ENCODE measurements at places on chromosomes 6 and 20.

DNA sequence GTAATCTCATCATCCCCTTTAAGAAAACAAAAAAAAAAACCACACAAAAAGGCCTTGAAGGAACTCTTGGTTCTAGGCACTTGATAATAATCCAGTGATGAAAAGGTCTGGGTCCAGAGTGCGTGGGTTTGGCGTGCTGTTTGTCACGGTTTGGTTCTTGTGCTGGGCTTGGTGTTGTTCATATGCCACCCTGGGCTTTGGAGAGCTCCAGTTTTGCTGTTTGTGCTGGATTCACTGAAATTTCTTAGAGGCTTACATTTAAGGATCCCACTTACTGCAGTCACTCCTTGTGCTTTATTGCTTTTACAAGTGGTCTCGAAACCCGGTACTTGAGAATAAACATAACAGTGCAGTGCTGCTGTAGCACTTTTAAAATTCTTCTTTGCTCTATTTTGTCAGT is 68.8 kb upstream of the XRN2 start:
- DNase-seq, result no peak

GRCh38 chr6:137309078-137309762 is 90.0 kb upstream of the IFNGR1 start:
- DNase-seq, result peak; percentile 43

GRCh38 chr6:42179945-42180313 is 6.8 kb downstream of the GUCA1A start:
- DNase-seq, result no peak

- no peak for DNase-seq
Observed at GRCh38 chr6:91042656-91043055, 455.8 kb upstream of the MAP3K7 start.

- no peak for DNase-seq
Observed at GRCh38 chr6:132167929-132168892, 217.0 kb upstream of the CCN2 start.

DNA sequence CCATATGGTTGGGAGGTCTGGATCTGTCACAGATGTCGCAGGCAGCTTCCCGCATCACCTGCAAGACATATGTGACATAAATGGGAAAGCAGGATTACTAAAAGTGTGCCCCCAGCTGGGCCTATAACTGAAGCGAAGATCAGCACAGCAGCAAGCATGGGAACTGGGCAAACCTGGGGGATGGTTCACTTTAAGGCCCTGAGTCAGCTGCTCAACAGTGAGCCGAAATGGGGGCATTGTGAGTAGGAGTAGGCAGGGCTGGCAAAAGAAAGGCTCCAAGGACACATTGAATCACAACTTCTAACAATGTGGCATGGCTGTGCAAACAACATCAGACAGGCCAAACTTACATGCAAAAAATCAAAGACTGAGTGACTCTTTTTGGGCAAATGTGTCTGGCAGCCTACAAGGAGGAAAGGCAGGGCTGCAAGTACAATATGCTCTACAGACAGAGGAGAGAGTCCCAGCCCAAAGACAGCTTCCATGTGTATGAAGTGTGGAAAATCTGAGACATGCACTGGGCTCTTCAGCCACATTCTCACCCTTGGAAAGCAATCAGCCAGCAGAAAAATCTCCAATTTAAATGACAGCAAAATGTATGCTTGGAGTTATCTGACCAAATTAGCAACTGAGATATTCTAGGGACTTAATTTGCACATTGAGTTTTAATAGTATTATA is 531.0 kb upstream of the MMS22L start:
- no peak for DNase-seq

DNA sequence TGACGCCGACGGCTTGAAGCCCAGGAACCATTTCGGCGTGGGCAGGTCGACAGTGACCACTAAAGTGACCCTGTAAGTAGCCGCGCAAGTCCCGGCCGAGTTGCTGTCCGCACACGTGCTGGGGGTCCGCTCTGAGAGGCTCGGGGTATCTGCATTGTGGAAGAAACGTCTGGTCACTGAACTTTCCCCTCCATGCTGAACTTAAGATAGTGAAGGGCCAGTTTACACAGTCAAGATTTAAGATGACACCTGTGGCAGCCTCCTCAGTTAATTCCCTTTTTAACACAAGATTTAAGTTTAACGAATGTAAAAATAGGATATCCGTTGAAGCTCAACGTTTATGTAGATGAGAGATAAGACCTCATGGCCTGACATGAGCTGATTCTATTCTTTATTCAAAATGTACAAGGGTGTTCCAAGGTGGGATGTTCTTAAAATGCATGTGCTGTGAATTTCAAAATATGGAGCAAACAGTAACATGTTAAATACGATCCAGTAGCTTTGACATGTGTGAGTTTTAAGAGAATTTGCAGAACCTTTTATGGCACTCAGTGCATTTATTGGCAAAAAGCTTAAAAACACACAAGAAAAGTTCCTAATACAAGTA is 116.2 kb downstream of the RTN4IP1 start:
- no peak for DNase-seq

DNA sequence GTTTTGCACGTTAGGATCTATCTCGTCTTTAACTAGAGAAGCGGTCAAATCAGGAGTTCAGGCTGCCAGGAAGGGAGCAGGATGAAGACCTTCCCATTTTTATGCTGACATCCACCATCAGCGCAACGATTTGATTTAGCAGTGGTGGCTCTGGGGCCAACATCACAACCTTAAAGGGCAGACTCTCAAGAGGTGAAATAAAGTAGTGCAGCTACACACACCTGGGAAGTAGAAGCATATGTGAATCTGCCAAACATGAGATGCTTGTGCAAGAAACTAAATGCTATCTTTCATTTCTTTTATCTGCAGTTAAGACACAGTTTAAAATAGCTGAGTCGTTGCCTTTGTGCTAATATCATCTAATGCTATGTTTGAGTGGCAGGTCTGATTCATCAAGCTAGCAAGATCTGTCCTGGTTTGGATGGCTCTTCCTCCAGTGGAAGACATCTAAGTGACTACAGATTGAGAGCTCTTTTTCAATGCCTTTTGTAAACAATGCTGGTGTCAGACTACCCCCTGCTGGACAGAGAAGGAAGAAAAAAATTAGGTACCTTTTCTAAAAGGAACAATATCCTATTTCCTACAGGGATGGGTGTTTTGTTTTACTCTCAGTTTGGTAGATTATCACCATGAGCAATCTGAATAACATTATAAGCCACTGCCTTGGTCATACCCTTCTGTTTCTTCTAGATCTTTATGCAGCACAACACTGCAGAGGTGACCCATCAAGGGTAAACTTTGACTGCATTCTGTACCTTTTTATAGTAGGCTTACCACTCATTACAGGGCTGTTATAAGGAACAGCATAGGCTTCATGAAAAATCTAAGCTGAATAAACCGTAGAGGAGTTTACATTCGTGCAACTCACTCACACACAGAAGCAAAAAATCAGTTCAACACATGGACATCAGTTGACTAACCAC is 171.6 kb upstream of the FBXL4 start:
- DNase-seq, result peak; percentile 7

Data from CD4-positive, alpha-beta T cell treated with Interleukin-6 for 4 hours (primary cell).